ENCODE measurements at places on chromosomes 7 and 10.

- no peak for DNase-seq
Measured at GRCh38 chr7:871900-872537, 4.3 kb upstream of the GET4 start.

- DNase-seq: no peak
Measured at GRCh38 chr10:7153750-7154149, 257.1 kb downstream of the SFMBT2 start.

DNA sequence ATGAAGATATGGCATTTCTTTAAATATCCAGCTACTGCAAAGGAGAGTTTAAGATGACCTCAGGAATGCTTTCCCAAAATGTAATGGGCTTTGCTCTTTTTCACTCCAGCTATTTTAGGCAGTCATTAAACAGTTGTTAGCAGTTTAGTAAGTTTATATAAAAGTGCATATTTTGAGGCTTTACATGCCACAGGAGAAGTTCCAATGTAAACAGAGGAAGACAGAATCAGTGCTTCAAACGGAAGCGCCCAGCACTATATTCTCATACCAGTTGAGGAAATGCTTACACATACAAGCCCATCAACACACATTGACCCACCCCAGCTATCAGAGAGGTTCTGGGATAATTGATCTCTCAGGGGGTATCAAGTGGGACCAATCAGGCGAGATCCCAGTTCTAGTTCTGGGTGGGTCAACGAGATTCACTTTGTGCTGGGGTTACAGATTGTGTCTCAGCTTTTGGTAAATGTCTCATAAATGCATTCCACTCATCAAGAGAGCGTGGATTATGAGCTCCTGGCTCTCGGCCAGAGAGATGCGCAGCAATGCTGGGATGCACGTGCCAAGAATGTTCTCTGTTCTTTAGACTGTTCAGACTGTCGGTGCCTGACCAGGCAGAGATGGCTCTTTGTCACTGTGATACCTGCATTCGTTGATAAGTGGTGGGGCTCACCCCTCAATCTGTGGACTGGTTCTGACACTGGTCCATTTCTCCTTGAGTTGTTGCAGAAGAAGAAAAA is 55.0 kb downstream of the CACNB2 start:
- no peak for DNase-seq

- no peak for DNase-seq
Measured at GRCh38 chr7:141562543-141562942, 11.3 kb downstream of the AGK start.

DNA sequence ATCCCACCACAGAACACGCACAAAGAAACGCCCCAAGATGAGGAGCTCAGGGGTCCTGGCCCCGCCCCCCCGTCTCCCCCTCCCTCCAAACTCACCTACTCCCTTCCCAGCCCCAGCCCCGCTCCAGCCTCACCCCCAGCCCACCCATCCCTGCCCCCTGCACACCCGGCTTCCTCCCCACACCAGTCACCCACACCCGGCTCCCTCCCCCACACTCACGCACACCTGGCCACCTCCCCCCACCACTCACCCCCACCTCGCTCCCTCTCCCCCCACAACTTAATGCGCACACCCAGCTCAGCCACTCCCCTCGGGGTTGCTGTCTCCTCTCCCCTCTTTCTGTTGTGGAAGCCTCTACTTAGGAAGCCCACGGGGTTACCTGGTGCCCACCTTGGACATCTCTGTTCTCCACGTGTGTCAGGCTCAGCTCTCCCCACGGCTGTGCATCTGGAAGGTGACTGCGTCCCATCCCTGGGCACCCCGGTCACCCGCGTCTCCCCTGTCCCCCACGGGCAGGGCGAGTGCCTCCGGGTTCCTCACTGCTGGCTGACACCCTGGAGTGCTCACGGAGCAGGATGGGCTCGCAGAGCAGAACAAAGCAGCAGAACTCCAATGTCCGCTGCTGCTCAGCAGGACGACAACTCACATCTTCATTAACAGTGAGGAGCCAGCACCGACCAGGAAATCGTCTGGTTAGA is 166.8 kb downstream of the USP6NL start:
- no peak for DNase-seq

DNA sequence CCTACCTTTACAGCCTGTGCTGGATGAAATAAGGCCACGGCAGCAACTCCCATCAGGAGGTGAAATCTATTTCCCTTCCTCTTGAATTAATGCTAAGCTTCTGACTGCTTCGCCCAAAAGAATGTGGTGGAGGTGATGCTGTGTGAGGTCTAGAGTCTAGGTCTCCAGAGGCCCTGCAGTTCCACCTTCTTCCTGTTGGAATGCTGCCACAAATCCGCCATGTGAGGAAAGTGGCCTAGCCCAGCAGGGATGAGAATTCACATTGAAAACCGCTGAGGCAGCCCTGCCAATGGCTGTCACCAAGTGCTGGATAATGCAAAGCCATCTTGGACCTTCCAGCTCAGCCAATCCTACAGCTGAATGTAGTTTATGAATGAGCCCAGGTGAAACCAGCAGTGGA is 28.0 kb downstream of the RHOBTB1 start:
- no peak for DNase-seq

GRCh38 chr7:106317971-106318370 is 33.2 kb upstream of the NAMPT start:
- no peak for DNase-seq

- DNase-seq: no peak
Measured at GRCh38 chr7:50787825-50788224, 5.1 kb upstream of the GRB10 start.

GRCh38 chr7:150363872-150364271 is 4.8 kb upstream of the REPIN1 start:
- DNase-seq: no peak

DNA sequence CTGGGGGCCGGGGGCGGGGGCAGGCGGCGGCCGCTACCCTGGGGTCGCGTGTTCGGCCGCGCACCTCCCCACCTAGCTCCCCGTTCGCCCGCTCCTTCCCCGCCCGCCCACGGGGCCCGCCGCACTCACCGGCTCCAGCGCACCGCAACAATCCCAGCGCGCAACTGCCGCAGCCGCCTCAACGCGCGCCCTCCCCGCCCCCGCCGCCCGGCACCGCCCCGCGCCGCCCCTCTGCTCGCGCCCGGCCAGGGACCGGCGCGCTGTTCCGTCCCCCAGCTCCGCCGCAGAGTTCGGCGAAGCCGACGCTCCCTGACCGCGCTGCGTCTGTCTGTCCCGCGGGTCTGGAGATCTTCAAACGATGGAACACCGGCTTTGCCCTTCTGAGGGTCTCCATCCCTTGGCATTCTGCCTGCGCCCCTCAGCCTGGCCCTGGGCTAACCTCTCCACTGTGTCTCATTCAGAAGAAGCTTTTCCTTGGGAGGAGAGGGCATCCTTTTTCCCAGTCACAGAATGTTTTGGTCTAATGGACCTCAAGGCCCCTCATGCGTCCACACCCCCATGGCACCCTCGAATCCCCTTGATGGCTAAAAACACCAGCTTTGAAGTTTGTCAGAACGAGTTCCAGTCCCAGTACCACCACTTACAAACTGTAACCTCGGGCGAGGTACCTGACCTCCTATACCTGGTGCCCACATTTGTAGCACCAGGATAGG is at the start of gene NT5C2:
TSS of gene NT5C2 (minus strand) at position 166 of the 713 bp plus-strand sequence. CDS start 18,314 bp downstream, outside the sequence.
- DNase-seq: peak; percentile 80

GRCh38 chr10:48509974-48510692 is 94.7 kb downstream of the ARHGAP22 start:
- DNase-seq: no peak

GRCh38 chr10:72379062-72379461 is 24.3 kb upstream of the DNAJB12 start:
- no peak for DNase-seq

GRCh38 chr10:68330852-68331454 is 911 bp upstream of the HNRNPH3 start:
- no peak for DNase-seq

GRCh38 chr10:132764108-132764507 is 21.8 kb downstream of the NKX6-2 start:
- DNase-seq: no peak

Measured in stimulated activated CD8-positive, alpha-beta memory T cell treated with anti-CD3 and anti-CD28 coated beads, Interleukin-12 subunit alpha, Interleukin-12 subunit beta, amount 100 ng/mL, for 4 hours (primary cell).